ELR (cell line): ENCODE measurements at places on chromosomes 1 and 21.

DNA sequence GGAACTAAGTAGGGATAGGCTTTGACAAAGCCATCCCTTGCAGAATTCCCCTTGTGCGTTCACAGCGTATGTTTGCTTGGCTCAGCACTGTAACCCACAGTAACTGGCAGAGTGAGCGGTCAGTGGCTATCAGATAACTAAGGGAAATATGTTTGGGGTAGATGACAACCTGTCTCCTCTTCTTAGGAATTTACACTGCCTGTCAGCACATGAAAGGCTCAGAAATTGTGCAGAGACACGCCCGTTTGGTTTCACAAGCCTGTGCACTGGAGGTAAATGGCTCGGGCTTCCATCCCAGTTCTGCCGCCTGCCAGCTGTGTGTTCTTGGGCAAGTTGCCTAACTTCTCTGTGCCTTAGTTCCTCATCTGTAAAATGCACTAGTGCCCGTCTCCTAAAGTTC, 101.2 kb downstream of the PRDM2 start:
- DNase-seq: no peak

DNA sequence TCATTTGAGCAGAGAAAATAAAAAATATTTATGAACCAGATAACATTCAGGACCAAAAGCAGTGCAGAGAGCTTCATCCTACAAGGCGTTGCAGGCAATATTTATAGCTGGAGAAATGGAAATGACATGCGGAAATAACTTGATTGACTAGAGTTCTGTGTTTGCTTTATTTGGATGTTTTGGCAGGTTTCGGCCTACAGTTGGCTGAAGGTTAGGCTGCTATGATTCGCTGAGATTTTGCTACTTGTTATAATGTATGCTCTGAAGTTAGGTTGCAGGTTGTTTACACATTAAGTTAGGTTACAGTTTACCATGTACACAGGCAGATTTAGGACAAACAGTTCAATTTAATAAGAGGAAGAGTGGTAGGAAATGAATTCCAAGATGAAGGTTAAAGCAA, 632 bp upstream of the OR13G1 start:
- DNase-seq: no peak

- DNase-seq: no peak
Measured at GRCh38 chr21:46394595-46395104, 64.0 kb upstream of the DIP2A start.

DNA sequence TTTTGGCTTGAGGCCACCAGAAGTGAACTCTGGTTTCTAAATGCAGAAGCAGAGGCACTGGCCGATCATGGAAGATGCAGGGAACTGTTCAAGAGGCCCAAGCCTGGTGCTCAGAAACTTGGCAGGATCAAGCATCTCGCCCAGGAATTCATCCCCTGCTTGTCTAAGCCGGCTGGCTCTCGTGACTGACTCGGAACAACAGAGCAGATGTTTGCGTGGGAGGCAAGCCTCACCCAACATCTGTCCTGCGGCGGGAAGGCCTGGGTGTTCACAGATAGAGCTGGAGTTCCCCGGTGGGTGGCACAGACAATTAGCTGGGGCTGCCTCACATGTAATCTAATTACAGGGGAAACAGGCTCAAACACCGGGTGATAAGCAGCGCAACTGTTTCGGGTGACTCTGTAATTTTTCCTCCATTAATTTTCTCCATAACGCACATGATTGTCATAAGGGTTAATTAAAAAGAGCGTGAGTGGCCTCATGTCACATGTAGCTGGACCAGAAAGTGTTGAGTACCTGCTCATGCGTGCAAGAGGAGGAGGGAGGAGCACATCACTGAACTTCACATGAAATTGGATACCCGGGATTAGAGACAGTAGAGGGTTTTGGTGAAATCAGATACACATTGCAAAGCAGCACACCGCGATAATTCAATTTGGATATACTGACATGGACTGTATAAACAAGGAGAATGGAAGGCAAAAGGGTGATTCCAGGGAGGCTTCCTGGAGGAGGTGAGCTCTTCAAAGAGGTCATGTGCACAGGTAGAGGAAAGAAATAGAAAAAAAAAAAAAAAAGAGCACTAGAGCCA, 180.0 kb downstream of the ETS2 start:
- peak; percentile 26 for DNase-seq

- no peak for DNase-seq
Measured at GRCh38 chr21:41745971-41746743, 20.7 kb downstream of the RIPK4 start.

DNA sequence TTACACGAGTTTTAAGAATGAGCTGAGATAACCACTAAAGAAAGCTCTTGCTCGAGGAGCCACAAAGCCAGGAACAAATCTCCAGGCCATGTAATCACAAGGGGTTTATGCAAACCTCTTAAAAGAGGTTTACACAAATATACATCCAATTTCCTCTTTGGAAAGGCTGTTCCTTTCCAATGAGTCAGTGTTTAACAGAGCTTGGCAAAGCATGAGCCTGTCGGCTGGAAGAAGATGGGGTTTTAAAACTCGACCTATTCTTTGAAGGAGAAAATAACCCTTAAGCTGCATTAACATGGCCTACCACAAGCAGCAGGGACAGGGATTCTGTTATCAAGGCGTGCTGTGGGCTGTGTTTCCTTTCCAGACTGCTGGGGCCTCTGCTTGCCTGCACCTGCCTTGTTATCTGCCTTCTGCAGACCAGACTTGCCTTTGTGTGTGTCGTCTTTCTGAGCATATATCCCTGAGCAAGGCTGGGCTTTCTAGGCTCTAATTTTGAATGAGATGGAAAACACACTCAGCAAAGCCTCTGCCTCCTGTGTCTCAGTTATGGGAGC, 40.6 kb upstream of the CYP2J2 start:
- DNase-seq: no peak

- peak; percentile 84 for DNase-seq
Measured at GRCh38 chr1:8858888-8859706, 19.4 kb downstream of the ENO1 start.

DNA sequence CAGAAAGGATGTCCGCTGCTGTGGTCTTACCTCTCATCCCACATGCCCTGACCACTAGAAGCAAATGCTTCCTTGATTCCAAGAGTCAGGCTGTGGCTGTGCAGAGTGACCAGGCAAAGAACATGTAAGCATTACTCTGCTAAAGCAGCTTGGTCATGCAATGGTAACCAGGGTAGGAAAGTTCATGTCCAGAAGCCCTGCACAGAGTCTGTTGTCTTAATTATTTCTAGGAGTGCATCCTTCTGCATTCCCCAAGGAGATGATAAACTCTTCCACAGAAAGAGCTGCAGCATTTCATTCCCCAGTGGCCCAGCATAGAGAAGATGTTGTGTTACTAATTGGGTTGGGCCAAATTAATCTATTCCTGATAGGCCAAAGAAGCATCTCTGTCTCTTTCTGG, 10.1 kb upstream of the UTP25 start:
- no peak for DNase-seq

- DNase-seq: no peak
Measured at GRCh38 chr1:83741348-83741747, 257.6 kb downstream of the TTLL7 start.

GRCh38 chr1:109513110-109513710, 3.7 kb upstream of the AMIGO1 start:
- DNase-seq: no peak

GRCh38 chr1:41764656-41765055, 154.1 kb downstream of the HIVEP3 start:
- DNase-seq: no peak

- peak; percentile 41 for DNase-seq
Measured at GRCh38 chr1:156705321-156705917, at the start of gene CRABP2. TSS of gene CRABP2 (minus strand) at chr1:156705583. CDS start at chr1:156705446, 137 bp downstream.

- DNase-seq: no peak
Measured at GRCh38 chr1:38848071-38848470, 11.5 kb downstream of the RRAGC start.
